Thyroid gland (tissue), 4 donors: ENCODE measurements at places on chromosomes 6 and 20. TPM values are rescaled to one million over a fixed set of nuclear protein-coding genes. Genes with fewer than 3 reads are reported as not detected.

The FAM217A gene
- 0.27 TPM for total RNA-seq

The MAS1 gene
- not detected for total RNA-seq

The UNC5CL gene
- 3.6 TPM for total RNA-seq

The SAPCD1 gene
- total RNA-seq = 4.2 TPM

The PMEPA1 gene
- 9.0 TPM for total RNA-seq

The C2 gene
- total RNA-seq = 2.5 TPM

The CABLES2 gene
- 5.8 TPM for total RNA-seq

The SOBP gene
- total RNA-seq = 5.6 TPM

The OPRL1 gene
- 0.54 TPM for total RNA-seq

The SLC16A10 gene
- total RNA-seq = 18.7 TPM

The OOEP gene
- total RNA-seq = not detected

The DEFB132 gene
- not detected for total RNA-seq

The XKR7 gene
- total RNA-seq = not detected

The ZNF337 gene
- total RNA-seq = 17.3 TPM

The PAK5 gene
- total RNA-seq = 0.13 TPM

The AKAP12 gene
- total RNA-seq = 56.6 TPM

The BMP7 gene
- 34.0 TPM for total RNA-seq

The SPEF1 gene
- 2.2 TPM for total RNA-seq

The PHACTR3 gene
- 2.4 TPM for total RNA-seq

The C6orf89 gene
- total RNA-seq = 70.6 TPM

The DEFB114 gene
- not detected for total RNA-seq

The SLC22A23 gene
- total RNA-seq = 18.5 TPM

The MBOAT1 gene
- total RNA-seq = 24.3 TPM

The CENPQ gene
- total RNA-seq = 6.1 TPM

The ARMC2 gene
- 9.3 TPM for total RNA-seq

The RAET1L gene
- not detected for total RNA-seq

The LIN28B gene
- 0.24 TPM for total RNA-seq

The SPACA1 gene
- not detected for total RNA-seq

The PRDM13 gene
- total RNA-seq = not detected

The NKAPL gene
- total RNA-seq = 0.68 TPM

The RFX6 gene
- not detected for total RNA-seq

The ENPP1 gene
- 111 TPM for total RNA-seq

The PLCB4 gene
- 70.2 TPM for total RNA-seq

The POM121L2 gene
- total RNA-seq = not detected

The RRAGD gene
- 49.8 TPM for total RNA-seq

The SLC17A2 gene
- total RNA-seq = not detected

The SYNE1 gene
- total RNA-seq = 622 TPM

The ADGRF1 gene
- 21.8 TPM for total RNA-seq

The APMAP gene
- 171 TPM for total RNA-seq

The PPP1R18 gene
- total RNA-seq = 14.8 TPM

The KCNQ2 gene
- 0.11 TPM for total RNA-seq

The GPX6 gene
- not detected for total RNA-seq

The TFAP2A gene
- total RNA-seq = 0.78 TPM

The MARCKS gene
- 35.8 TPM for total RNA-seq

The CLIC1 gene
- total RNA-seq = 314 TPM

The ALDH8A1 gene
- total RNA-seq = 0.13 TPM

The SGK1 gene
- 151 TPM for total RNA-seq

The HLA-DQB1 gene
- 2.7 TPM for total RNA-seq

The SLC17A3 gene
- not detected for total RNA-seq

The PDE10A gene
- total RNA-seq = 25.9 TPM

The CSTF1 gene
- 26.9 TPM for total RNA-seq

The DCDC2 gene
- 8.7 TPM for total RNA-seq

The MLN gene
- not detected for total RNA-seq

The C6orf15 gene
- not detected for total RNA-seq
